ENCODE measurements at places on chromosomes 3 and 15.

DNA sequence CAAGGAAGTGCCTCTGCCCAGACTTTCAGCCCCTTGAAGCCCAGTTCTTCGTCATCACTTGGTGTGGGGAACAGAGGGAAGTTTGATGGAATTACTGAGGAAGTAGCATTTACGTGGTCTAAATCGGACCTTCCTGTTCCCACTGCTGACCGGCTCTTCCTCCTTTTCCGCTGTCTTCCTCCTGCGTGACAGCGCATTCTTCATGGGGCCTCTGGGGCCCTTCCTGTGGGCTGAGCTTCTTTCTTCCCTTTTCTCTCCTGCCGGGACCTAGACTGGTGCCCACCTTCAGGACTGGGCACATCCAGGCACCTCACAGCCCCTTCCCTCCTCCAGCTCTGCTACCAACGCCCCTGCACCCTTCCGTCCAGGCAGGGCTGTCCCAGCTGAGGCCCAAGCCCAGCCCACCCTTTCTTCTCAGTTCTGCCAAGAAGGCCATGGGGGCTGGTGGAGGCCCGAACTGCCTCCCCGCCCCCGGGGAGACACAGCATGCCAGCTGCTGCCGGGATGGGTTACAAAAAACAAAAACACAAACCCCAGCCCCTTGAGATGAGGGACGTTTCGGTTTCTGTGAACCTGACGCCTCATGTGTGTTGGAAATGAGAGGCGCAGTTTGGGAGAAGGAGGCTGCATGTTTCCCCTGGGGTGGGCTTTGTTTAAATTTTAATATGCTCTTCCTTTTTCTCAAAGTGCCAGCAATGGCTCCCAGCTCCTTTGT lies 19.1 kb downstream of the ZNF710 start:
- DNase-seq, result no peak

GRCh38 chr3:52144796-52145735 lies 9.2 kb downstream of the POC1A start:
- DNase-seq, result no peak

DNA sequence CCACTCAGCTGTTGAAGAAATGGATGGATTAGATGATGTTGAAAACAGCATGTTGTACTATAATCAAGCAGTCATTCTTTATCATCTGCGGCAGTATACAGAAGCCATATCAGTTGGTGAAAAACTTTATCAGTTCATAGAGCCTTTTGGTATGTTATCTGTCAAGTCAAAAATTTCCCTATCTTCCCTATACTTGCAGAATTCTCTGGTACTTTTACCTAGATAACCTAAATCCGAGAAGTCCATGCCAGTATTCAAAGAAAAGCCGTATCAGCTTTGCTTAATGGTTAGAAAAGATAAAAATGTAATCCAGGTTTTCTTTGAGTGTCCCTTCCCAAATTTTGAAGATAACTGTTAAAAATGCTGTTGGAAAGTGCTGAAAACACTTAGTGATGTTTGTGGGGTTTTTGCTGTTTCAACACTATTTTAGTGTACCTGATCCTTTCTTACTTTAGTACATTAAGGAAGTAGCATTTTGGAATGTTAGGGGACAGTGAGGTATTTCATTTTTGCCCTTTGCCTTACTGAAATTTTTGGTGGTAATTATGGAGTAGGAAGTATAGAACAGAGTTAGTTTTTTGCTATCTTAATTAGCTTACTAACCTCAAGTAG lies 23.8 kb downstream of the CNOT10 start:
- no peak for DNase-seq

DNA sequence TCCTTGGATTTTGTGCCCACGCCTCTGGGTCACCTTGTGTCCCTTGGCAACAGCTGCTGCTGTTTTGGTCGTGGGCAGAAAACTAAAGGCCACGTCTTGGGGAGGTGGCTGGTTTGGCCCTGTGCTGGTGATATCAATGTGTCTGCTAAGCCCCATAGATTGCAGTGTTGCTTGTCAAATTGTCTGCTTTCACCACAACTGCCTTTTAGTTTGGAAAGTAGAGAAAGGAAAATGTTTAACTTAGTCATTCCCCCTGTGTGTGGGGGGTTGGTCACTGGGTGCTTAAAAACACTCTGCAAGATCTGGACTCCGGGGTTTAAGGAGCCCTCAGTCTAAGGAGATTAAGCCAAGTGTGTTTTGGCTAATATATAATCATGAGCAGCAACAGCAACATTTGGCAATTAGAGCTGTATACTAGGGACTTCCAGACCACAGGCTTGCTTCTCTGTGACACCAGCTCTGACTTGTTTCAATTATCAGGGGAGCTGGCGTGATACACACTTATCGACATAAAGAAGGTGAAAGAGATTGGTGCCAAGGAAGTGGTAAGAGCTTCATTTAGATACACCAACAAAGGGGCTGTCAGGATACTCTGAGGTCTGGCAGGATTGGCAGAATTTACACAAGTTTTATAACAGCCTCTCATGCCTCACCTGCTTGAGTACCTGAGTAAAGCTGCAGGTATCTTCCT lies 3.5 kb downstream of the SMAD3 start:
- no peak for DNase-seq

GRCh38 chr3:70631716-70632307 lies 319.4 kb upstream of the MDFIC2 start:
- DNase-seq, result no peak

All from activated CD4-positive, alpha-beta T cell treated with anti-CD3 and anti-CD28 coated beads, Interleukin-2, amount 50 U/mL, for 1 hour (primary cell).